ENCODE measurements at places on chromosomes 2 and 18. TPM values are rescaled to one million over a fixed set of nuclear protein-coding genes. Genes with fewer than 3 reads are reported as not detected.

- peaks cover 24% of the 10 kb centered on the region for H3K27me3 ChIP-seq
- H3K4me1 ChIP-seq, result peaks cover 18% of the 10 kb centered on the region
- no peak overlapping the region for H3K27ac ChIP-seq
- H3K36me3 ChIP-seq, result no peaks in the 10 kb centered on the region
These were observed 347.8 kb downstream of the ALK start for GRCh38 chr2:29573612-29574011.

DNA sequence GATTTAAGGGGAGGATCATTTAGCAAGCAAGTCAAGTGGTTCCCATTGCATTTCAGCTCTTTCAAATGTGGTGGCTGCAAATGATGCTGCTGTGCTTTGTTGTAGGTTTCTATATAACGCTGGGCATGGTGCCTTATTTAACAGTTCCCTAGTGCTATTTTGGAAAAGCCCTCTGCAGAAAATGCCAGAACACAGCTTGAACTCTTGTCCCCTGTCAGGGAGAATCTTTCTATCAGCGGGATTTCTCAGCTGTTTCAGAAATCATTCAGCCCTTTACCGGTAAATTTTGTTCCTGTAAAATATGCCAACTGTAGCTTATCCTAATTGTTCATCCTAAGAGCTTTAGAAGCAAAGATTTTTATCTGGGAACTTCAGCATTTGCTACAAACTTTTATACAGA is 77.8 kb upstream of the DTNA start:
- no peak overlapping the region for H3K27ac ChIP-seq
- H3K4me3 ChIP-seq, result no peak overlapping the region
- H3K36me3 ChIP-seq, result no peaks in the 10 kb centered on the region
- peaks cover 18% of the 10 kb centered on the region for H3K4me1 ChIP-seq

MARCO gene
- total RNA-seq, result 0.11 TPM

PLA2R1 gene
- total RNA-seq, result 1.1 TPM

DNA sequence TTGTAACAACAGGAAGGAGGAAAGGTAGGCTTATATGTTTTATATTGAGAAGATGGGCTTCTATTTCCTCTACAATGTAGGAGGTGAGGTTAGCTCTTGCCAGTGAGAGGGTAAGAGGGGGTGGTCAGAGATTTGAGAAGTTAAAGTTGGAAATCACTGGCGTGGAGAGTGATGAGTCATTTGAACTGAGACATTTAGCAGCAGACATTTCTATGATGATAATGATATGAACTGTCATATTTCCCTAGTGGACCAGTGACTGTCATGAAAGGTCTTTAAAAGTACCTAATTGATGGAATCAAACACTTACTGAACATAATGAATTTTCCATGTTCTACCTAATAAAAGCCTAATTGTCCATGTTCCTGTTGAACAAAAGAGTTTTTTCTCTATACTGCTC is 126.1 kb downstream of the FAM161A start:
- H3K27me3 ChIP-seq, result peaks cover 7% of the 10 kb centered on the region
- no peaks in the 10 kb centered on the region for H3K4me1 ChIP-seq
- no peaks in the 10 kb centered on the region for H3K36me3 ChIP-seq

GALNT5 gene
- total RNA-seq, result 0.34 TPM

FBXO15 gene
- total RNA-seq, result 0.96 TPM

KYNU gene
- total RNA-seq, result 0.18 TPM

DNA sequence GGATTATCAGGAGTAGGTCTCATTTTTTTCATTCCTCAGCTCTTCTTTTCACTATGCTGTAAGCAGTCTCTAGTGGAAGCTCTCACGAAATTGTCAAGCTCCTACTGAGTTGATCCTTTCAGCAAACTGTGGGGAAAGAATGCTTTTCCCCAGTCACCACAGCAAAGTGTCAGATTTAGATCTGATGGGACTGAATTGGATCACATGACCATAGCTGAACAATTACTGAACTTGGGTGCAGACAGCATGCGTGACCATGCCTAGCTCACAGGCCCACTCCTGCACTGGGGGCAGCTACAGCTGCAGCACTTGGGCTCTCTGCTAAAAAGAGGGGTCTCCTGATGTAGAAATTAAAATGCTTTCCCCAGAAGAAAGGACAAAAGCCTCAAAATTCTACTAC is 3.1 kb downstream of the ARHGAP15 start:
- peaks cover 4% of the 10 kb centered on the region for H3K4me1 ChIP-seq
- DNase-seq, result no peak
- no peaks in the 10 kb centered on the region for H3K36me3 ChIP-seq
- no peaks in the 10 kb centered on the region for H3K27me3 ChIP-seq

DNA sequence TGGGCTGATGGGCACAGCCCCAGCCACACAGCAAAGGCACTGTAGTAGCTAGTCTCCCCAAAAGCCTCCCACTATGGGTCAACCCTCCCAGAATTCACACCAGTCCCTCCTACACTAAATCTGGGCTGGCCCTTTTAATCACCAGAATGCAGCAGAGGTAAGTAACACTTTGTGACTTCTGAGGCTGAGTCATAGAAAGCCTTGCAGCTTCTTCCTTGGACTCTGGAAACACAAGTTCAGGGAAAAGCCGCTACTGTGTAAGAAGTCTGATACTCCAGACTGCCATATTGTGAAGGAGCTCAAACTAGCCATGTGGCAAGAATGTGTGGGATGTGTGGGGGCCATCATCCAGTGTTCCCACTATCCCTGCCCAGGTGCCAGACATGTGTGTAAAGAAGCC is 19.0 kb upstream of the SIX2 start:
- H3K27me3 ChIP-seq, result no peaks in the 10 kb centered on the region
- DNase-seq, result no peak
- H3K27ac ChIP-seq, result no peak overlapping the region
- H3K4me3 ChIP-seq, result no peak overlapping the region
- H3K4me1 ChIP-seq, result 0 out of 2 replicates have a peak, but pooled peaks cover 4% of the 10 kb centered on the region
- no peaks in the 10 kb centered on the region for H3K36me3 ChIP-seq

GRCh38 chr18:32779010-32779409 is 6.2 kb upstream of the KLHL14 start:
- DNase-seq, result no peak
- H3K4me3 ChIP-seq, result no peak overlapping the region
- peaks cover 28% of the 10 kb centered on the region for H3K4me1 ChIP-seq
- H3K27ac ChIP-seq, result no peak overlapping the region

- H3K27me3 ChIP-seq, result no peaks in the 10 kb centered on the region
- no peak overlapping the region for H3K4me3 ChIP-seq
- H3K27ac ChIP-seq, result peak overlapping the region; percentile 18
- peaks cover 12% of the 10 kb centered on the region for H3K36me3 ChIP-seq
- no peaks in the 10 kb centered on the region for H3K4me1 ChIP-seq
These were observed 28.2 kb upstream of the NARS1 start for GRCh38 chr18:57649556-57650500.

DNA sequence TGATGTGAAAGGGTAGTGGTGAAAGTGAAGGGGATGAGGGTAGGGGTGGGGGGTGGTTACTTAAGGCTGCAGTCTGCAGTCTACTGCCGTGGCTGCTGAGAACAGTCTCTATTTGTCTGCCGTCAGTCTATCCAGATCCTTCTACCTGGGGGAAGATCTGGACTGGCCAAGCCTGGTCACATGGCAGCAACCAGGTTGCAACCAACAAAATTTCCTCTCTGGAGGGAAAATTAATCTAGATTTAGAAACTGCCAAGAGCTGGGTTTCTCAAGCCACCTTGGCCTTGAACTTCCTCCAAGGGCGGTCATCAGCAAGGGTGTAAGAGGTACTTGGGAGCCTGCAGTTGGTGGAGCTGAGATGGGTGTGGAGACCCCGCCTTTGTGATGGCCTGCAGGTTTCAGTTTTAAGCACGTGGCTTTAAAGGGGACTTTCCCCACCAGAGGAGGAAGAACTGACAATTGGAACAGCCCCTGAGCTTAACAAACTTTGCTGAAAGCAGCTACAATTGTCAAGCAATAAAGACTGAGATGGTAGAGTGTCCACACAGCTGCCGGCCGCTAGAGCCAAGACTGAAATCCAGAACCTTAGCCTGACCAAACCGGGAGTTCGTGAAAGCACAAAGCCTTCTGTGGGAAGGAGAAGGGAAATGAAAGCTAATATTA is 31.4 kb upstream of the KCMF1 start:
- H3K4me1 ChIP-seq, result peaks cover 26% of the 10 kb centered on the region
- H3K4me3 ChIP-seq, result no peak overlapping the region
- no peaks in the 10 kb centered on the region for H3K36me3 ChIP-seq
- peak overlapping the region; percentile 86 for H3K27ac ChIP-seq

- no peak for DNase-seq
- H3K4me3 ChIP-seq, result no peak overlapping the region
- H3K4me1 ChIP-seq, result no peaks in the 10 kb centered on the region
- H3K27ac ChIP-seq, result no peak overlapping the region
- peaks cover 6% of the 10 kb centered on the region for H3K36me3 ChIP-seq
- no peaks in the 10 kb centered on the region for H3K27me3 ChIP-seq
These were observed 346.1 kb downstream of the RPRM start for GRCh38 chr2:153132418-153132817.

DNA sequence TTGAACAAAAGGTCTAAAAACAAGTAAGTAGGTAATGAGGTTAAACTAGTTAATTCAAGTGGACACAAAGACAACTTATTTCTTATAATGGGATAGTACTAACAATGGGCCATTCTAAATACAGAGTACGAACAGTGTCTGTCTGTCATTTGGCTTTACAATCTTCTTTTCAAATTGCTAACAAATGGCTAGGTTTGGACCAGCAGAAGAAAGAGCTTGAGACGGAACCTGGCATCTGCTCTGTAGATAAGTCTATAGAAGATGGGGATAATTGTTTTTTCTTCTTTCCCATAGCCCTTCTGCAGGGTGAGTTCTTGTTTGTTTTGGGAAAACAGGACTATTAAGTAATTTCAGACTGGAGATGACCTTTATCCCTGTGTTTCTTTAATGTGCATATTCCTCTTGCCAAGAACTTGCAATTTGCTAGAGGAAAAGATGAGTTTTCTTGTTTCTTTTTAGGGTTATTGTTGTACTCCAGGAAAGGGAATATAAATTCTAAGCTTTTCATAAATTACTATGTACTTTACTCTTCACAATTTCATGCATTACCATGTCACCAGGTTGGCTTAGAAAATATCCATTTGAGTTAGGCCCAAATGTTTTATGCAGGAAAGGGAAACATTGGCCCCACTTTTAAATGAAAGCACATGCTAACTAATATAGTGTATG is 500.5 kb upstream of the SYT4 start:
- no peaks in the 10 kb centered on the region for H3K36me3 ChIP-seq
- H3K27me3 ChIP-seq, result no peaks in the 10 kb centered on the region
- no peak for DNase-seq
- peaks cover 26% of the 10 kb centered on the region for H3K4me1 ChIP-seq

- H3K36me3 ChIP-seq, result no peaks in the 10 kb centered on the region
- H3K27me3 ChIP-seq, result no peaks in the 10 kb centered on the region
- H3K27ac ChIP-seq, result no peak overlapping the region
- no peak overlapping the region for H3K4me3 ChIP-seq
- H3K4me1 ChIP-seq, result no peaks in the 10 kb centered on the region
- DNase-seq, result no peak
These were observed 322.5 kb downstream of the ARHGAP15 start for GRCh38 chr2:143451642-143452281.

PRSS56 gene
- not detected for total RNA-seq

- DNase-seq, result no peak
- peaks cover 39% of the 10 kb centered on the region for H3K27me3 ChIP-seq
- no peak overlapping the region for H3K4me3 ChIP-seq
- H3K27ac ChIP-seq, result no peak overlapping the region
- H3K36me3 ChIP-seq, result no peaks in the 10 kb centered on the region
These were observed 19.4 kb upstream of the ZBTB7C start for GRCh38 chr18:48428475-48429177.

GKN2 gene
- not detected for total RNA-seq

- no peaks in the 10 kb centered on the region for H3K4me1 ChIP-seq
- H3K27ac ChIP-seq, result no peak overlapping the region
- no peaks in the 10 kb centered on the region for H3K27me3 ChIP-seq
- no peak overlapping the region for H3K4me3 ChIP-seq
- no peak for DNase-seq
- no peaks in the 10 kb centered on the region for H3K36me3 ChIP-seq
These were observed 500.2 kb downstream of the FBXO15 start for GRCh38 chr18:73647391-73647790.

GRCh38 chr2:11784747-11785610 is 38.5 kb downstream of the LPIN1 start:
- H3K36me3 ChIP-seq, result peaks cover 27% of the 10 kb centered on the region
- H3K4me1 ChIP-seq, result peaks cover 4% of the 10 kb centered on the region
- peak; percentile 80 for DNase-seq

DNA sequence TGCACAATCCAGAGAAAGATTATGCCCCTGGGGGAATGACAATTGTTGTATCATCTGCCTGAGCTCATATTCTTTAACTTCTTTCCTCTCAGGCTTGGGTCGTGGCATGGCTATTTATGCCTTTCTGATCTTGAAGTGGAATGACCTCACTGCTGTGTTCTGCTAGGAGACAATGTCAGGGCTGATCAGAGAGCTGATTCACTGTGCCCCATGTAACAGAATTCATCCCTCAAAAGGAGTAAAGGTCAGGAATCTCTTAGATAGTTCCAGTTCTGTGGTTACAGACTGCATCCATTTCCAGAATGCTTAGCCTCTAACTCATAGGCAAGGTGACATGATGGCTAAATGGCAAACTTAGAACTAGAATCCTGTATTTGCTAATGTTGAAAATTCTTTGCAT is 511.7 kb upstream of the CNTNAP5 start:
- H3K4me1 ChIP-seq, result peaks cover 17% of the 10 kb centered on the region
- H3K36me3 ChIP-seq, result no peaks in the 10 kb centered on the region
- no peak overlapping the region for H3K27ac ChIP-seq
- DNase-seq, result no peak

All from WTC11 (cell line).